ENCODE measurements at places on chromosomes 7 and 10.

GRCh38 chr10:44382131-44382858 lies 2.6 kb downstream of the CXCL12 start:
- DNase-seq, result no peak

- DNase-seq, result no peak
These were observed 14.1 kb upstream of the SOSTDC1 start for GRCh38 chr7:16479591-16479990.

GRCh38 chr7:132402096-132402495 lies 174.2 kb downstream of the PLXNA4 start:
- no peak for DNase-seq

- no peak for DNase-seq
These were observed 355.7 kb upstream of the AKR1E2 start for GRCh38 chr10:4470231-4470835.

- DNase-seq, result no peak
These were observed 649.6 kb downstream of the TNS3 start for GRCh38 chr7:46932306-46932675.

GRCh38 chr10:24872049-24872789 lies 80.2 kb downstream of the PRTFDC1 start:
- DNase-seq, result no peak

DNA sequence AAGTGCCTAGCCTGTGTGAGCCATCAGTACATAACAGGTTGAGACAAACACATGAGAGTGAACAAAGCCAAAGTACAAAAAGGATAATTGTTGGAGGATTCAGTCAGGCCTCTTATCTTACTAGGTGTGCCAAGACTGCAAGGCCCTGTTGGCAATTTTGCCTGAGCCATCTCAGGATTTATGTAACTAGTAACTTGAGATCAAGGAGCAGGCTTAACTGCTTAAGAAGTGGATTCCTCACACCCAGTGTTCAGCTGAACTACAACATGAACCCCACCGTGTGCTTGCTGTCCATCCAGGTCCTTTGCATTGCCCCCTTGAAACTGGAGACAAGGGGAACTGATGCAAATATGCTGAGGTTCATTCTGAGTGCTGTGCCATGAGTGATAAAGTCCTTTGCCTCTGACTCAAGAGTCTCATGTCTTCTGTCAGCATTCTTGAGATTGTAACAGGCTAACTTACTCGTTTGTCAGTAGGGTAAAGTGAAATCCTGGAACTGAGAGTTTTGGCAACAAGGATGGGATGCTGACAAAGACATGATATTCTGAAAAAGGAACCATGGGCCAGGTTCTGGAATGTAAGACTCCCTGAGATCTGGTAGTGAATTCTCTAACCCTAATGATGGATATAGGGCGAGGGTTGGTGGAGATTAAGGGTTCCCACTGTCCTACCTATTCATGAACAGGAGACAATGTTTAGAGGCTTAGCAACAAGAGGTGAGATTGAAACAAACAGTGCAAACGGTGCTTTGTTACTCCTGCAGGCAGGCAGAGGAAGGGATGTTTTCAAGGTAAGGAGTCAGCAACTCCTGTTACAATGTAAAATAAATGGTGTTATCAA lies 44.1 kb upstream of the GATAD1 start:
- DNase-seq, result no peak

GRCh38 chr7:36370046-36370445 lies 19.6 kb upstream of the ANLN start:
- DNase-seq, result no peak

DNA sequence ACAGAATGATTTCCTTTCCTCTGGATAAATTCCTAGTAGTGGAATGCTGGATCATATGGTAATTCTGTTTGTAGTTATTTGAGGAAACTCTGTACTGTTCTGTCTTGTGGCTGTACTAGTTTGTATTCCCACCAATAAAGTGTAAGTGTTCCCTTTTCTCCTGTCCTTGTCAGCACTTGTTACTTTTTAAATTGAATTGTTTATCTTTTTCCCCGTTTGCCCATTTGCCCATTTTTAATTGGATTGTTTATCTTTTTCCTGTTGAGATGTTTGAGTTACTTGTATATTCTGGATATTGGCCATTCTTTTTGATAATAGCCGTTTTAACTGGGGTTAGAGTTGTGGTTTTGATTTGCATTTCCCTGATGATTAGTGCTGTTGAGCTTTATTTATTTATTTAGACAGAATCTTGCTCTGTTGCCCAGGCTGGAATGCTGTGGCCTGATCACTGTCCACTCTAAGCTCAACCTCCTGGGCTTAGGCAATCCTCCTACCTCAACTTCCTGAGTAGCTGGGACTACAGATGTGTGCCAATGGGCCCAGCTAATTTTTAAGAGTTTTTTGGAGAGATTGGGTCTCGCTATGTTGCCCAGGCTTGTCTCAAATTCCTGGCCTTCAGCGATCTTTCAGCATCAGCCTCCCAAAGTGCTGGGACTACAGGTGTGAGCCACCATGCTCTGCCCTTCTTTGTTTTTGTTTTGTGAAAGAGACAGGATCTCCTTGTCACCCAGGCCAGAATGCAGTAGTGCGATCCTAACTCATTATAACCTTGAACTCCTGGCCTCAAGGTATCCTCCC lies 23.0 kb downstream of the BMPR1A start:
- no peak for DNase-seq

- DNase-seq, result no peak
These were observed 87.5 kb downstream of the UBE2H start for GRCh38 chr7:129865093-129865924.

- no peak for DNase-seq
These were observed 73.6 kb downstream of the ELFN1 start for GRCh38 chr7:1743481-1744230.

GRCh38 chr10:63446716-63447440 lies 18.9 kb downstream of the JMJD1C start:
- DNase-seq, result no peak

DNA sequence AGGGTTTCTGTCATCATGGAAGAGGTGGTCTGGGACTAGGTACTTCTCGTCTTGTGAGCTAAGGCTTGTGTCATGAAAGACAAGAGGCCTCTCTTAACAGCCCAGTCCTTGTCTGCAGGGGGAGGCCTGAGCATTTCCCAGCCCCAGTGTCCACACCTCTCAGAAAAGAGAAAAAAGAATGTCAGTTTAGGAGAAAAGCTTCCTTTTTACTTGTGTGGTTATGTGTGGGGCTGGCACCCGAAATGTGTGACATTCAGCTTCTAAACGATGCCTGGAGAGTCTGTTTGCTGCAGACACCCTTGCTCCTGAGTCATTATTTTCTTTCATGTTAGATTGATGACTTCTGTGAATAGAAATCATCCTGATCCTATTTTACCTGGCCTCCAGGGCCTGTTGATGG lies 67.4 kb downstream of the LANCL2 start:
- no peak for DNase-seq

DNA sequence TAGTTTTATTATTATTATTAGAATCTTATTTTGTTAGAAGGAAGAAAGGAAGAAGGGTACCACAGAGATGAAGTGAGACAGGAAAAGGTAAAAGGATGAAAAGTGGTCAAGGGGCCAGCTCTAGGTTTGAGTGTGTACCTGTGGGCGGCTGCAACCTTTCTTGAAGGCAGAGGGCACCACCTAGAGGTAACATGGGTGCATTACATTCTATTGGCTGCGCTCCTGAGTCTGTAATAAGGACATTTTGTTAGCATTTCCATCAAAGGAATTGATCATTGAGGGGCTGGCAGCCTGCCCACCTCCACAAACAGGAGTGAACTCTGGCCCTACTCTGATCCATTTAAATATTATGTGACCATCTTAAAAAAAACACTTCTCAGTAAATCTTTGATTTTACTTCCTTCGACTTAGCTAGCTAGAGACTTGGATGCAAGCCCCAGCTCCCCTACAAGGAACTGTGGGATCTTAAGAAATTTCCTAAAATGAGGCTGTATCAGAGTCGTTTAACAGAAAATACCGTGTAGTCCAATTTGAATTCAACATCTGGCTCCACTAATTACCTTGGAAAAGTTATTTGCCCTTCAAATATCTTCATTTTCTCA lies 610.4 kb downstream of the IPMK start:
- DNase-seq, result no peak

DNA sequence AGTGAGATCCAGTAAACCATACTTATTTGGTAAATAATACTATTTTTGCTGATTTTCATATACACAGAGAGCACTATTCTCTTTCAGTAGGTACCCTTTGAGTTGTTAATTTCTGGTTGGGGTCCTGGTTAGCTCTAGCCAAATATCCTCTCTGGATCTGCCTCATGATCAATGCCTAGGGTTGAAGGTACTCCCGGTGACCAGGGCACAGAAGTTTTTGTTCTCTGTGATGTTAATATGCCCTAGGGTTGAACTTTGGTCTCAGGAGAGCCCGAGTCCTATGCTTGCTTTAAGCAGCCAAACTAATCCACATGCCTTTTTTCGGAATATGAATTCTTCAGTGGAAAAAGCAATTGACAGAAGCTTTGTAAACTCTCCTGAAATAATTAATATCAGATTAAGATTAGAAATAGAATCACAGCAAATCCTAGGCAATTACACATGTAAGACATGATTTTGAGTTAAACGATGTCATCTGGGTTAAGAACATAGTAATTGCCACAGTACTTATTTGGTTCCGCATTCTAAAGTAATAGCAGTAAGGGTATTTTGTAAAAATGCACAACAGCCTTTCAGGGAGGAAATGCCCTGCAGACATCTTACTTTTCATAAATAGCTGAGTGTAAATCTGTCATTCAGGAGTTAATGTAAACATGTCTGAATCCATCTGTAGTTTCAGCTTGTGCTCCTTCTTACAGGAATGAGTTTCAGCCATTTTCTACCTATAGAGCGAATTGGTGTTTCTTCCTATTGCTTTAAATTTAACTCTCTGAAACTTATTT lies 10.1 kb downstream of the CHN2 start:
- no peak for DNase-seq

- DNase-seq, result no peak
These were observed 147.2 kb downstream of the TMEM178B start for GRCh38 chr7:141221007-141221612.

DNA sequence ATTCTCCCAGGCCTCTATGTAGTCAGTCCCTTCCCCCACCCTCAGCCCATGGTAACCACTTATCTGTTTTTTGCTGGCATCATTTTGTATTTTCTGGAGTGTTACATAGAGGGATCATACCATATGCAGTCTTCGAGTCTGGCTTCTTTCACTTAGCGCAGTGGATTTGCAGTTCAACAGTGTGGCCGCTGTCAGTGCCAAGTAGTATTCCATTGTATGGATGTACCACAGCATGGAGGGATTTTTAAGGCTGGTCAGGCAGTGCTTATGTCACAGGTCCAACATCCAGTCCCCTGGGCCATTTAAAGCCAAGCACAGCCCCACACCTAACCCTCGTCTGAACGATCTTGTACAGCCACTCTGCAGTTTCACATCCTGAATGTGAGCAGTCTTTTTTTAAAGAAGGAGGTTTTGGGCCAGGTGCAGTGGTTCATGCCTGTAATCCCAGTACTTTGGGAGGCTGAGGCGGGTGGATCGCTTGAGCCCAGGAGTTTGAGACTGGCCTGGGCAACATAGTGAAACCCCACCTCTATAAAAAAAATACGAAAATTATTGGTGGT lies 121.8 kb downstream of the CUX1 start:
- DNase-seq, result no peak

DNA sequence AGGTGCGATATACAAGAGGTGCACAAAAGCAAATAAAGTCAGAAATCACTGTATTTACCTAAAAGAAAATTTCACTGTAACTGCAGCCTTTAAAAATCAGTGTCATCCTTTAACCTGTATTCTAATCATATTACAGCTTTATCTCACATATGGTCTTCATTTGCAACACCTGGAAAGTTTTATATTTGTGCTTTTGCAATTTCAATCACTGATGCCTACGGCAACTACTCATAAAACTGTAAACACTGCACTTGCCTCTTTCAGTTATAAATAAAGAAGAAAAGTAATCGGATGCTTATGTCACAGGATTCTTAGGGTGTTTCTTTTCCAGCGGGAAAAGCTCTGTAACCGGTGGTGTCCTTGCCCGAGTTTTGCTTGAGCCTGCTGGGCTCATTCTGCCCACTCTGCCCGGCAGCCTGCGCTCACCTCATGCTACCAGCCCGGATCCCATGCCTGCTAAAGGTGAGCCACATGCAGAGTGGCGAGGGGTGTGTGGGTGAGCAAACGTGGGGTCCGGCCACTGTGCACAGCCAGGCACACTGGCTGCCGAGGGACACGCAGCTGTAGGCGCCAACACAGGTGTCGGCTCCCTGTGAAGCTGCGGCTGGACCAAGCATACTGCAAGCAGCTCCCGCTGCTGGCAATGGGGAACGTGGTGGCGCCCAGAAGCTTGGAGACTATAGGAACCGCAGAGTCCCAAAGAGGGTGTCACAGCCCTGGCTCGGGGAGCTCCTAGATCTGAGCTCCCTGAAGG lies 56.3 kb upstream of the ABCB5 start:
- no peak for DNase-seq

GRCh38 chr7:130593033-130593432 lies 75.5 kb downstream of the COPG2 start:
- no peak for DNase-seq

GRCh38 chr10:33332183-33333065 lies 2.0 kb downstream of the NRP1 start:
- no peak for DNase-seq

DNA sequence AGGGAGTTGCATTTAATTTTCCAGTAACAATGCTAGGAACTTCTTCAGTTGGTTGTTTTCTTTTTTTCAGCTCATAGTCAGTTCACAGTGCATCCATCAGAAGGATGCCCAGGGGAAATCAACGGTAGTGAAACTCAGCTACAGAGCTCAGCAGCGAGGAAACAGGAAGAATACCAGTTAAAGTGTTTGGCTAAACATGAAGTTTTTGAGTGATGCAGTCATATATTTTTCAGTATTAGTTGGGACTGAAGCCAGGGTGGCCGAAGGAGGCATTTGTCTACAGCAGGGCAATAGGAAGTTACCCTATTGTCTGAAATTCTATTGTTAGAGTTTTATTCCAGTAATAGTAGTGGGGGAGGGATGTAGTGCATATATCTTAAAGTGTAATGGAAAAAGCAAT lies 45.3 kb upstream of the MALRD1 start:
- no peak for DNase-seq

GRCh38 chr7:129886167-129886817 lies 66.5 kb downstream of the UBE2H start:
- no peak for DNase-seq

GRCh38 chr10:8034466-8035005 lies 20.0 kb upstream of the GATA3 start:
- no peak for DNase-seq

DNA sequence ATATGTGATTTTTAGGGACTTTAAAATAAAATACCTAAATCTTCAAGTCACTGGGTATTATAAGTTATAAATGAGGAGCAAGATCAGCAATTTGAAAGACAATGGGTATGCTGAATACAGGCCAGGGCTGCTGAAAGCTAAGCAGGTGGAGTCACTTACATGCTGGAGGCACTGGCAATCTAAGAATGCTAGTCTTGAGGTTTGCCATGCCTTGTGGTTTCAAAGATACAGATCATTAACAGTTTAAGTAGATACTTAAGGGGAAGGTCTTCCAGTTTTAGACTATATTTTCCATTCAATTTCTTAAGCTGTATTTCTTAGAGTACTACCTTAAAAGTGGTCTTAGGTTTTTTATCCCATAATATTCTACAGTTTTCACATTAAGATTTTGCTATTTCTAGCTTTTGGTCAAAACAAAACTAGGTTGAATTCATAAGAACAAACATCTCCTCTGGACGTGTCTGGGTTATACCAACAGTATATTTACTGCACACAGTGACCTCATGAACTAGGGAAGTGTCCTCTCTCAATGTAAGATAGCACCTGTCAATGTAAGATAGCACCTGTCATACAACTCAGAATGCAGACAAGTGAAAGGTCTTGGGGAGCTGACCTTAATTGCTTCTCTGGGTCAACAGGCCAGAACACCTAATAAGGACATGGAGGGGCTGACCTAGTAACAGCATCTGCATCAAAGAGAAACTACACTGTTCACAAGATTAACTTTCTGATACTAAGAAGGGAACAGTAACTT lies 2.0 kb downstream of the SRI start:
- no peak for DNase-seq
